ENCODE measurements at places on chromosomes 7 and 10.

- no peak for DNase-seq
These were observed 8.1 kb downstream of the TFPI2 start for GRCh38 chr7:93882468-93882867.

DNA sequence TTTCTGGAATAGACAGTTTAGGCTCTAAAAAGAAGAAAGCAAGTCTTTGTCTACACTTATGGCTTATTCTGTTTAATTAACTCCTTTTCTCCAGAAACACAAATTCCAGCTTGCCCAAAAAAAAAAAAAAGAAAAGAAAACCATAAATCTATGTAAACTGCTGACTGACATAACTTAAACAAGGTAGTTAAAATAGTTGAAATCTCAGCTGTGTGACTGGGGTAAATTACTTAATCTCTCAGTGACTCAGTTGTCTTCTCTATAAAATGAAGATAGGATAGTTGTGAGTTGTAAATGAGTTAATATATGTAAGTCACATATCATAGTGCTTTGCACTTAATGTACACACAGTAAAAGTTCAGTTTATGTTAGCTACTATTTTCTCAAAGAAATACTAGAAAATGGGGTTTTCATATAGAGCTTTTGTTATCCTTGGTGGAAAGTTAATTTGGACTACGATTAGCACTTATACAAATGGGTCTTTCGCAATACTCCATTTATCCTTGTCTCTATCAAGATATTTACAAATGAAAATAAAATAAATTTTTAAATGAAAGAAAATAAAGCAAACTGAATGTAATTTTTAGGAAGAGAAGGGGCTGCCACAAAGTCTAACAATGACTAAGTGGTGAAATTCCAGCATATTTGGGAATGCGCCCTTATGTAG lies 200.9 kb downstream of the MBL2 start:
- no peak for DNase-seq

DNA sequence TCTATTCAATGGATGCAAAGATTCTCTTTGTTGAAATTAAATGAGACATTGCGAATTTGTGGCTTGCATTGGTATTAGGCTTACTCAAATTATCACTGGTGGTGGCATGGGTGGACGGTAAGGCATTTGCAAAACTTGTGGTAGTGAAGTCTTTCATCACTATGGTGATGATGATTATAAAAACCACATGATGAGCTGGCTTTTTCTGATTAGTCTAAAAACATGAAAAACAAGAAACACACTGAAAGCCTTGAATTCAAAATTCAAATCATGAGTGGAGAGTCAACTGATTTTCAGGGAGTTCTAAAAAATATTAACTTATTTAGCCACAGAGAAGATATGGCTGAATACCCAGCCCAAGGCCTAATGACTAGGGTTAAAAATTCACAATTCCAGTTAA lies 99.8 kb upstream of the HGF start:
- DNase-seq, result no peak

GRCh38 chr7:1811850-1812508 lies 141.9 kb downstream of the ELFN1 start:
- DNase-seq, result no peak

GRCh38 chr10:89502549-89502948 lies 32.8 kb downstream of the SLC16A12 start:
- no peak for DNase-seq

GRCh38 chr7:2399848-2400587 lies 3.4 kb upstream of the CHST12 start:
- no peak for DNase-seq

- DNase-seq, result peak; percentile 85
These were observed 45.8 kb upstream of the WIPI2 start for GRCh38 chr7:5143935-5144903.

- DNase-seq, result no peak
These were observed 2.3 kb downstream of the CABCOCO1 start for GRCh38 chr10:61664985-61665384.

GRCh38 chr10:103850572-103850895 lies 4.8 kb downstream of the SH3PXD2A start:
- no peak for DNase-seq

DNA sequence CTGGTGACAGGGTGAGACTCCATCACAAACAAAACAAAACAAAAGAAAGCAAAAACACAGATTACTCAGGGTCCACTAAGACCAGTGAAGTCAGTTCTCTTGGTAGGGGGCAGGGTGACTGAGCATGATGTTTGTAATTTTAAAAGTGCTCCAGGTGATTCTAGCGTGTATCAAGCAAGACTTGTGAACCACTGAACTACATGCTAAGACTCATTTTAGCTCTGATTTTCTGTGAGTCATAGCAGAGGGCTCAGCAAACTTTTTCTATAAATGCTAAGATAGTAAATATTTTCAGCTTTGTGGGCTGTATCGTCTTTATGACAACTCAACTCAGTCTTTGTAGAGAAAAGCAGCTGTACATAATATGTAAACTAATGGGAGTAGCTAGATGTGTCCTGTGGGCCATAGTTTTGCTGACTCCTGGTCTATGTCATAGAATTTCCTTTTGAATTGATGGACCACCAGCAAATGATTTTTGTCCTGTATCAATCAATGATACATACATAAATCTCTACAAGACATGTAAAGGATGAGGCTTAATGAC lies 141.3 kb downstream of the CFTR start:
- no peak for DNase-seq

- DNase-seq, result no peak
These were observed 23.0 kb upstream of the EGFR start for GRCh38 chr7:54995610-54996363.

DNA sequence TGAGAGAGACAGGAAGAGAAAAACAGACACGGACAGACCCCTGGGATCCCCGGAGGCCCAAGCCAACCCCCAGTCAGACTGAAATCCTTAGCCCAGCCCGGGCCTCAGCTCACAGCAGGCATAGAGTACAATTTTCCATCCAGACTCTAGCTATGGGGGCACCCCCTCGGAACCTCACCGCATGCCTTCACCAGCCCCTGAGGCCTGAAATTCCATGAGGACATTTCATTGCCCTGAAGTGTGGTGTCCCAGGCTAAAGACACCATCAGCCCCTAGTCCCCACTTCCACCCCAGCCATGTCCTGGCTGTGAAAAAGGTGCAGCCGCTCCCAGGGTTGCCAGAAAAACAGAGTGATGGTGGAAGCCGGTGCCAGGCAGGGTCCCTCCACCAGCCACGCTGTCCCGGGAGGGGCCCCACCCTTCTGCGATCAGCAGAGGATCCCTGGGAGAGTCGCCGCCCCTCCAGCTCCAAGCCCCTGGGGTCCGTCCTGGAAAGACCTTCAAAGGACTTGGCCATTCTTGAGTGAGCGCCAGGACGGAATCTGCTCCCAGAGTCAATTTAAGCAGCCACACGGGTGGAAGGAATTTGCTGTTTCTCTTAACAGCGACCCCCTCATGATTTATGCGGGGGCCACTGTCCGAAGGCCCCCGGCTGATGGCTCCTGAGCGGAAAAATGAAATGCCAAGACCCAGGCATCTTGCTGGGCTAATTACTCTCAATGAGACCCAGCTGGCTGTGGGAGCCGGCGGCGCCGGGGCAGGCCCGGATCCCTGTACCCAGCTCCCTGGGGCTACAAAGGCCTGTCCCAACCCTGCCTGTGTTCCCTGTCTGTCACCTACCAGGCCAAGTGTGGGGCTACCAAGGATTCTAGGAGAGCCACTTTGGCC lies 23.2 kb downstream of the MYL10 start:
- no peak for DNase-seq

DNA sequence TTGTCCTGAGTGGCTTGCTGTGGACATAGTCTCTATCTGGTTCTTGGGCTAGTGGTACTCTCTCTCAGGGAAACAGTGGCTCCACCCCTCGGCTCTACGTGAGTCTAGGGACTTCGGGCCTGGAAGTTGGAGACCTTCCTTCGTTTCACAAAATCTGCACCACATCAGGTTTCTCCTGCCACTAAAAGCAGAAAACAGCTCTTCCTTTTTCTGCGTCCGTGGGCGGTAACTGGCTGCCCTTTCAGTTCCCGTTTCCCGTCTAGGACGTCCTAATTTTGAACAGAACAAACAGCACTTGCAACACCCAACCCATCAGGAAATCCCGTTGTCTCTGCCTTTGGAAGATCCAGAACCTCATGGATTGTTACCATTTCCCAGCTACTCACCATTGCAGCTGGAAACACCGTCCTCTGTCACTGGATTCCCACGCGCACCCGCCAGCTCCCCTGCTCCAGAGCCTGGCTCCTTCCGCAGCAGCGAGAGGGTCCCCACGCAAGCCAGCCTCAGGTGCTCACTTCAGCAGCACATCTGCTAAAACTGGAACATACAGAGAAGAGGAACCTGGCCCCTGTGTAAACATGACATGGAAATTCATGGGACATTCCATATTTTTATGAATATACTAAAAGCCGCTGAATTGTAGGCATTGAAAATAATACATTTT lies 311.4 kb upstream of the AKR1E2 start:
- DNase-seq, result no peak

- no peak for DNase-seq
These were observed 238.4 kb upstream of the MKI67 start for GRCh38 chr10:128364631-128365030.

DNA sequence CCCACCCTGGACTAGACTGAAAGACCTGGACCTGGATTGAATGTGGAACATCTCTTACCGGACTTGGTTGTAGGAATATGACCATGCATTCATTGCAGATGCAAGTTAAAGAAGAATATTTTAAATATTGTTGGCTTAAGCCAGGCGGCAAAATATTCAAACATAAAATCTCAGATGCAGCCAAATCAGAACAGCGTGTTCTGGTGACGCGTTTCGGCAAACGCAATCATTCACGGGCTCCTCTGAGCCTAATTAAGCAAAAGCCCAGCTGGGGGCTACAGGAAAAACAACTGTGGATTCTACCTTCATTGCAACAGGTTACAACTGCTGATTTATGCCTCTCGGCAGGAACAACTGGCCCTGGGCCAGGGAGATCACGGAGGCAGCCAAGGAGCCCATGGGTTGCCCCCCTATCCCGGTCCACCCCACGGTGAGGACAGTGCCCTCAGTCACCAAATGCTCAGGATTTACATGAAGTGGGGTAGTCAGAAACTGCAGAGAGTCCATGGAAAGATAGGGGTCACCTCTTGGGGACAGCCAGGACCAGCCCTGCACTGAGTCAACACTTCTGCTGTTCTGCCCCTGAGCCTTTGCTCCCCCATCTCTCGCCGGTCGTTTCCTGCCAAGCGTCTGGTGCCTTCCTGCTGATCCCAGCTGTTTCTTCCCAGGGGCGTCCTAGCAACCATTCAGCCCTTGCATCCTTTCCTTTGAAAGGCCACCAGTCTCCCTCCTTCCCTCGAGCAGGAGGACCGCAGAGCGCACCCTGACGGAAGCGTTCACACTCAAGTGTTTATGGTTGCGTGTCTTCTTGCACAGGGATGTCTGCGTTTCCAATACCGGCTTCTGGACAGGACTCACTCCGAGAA lies 64.4 kb upstream of the SFMBT2 start:
- no peak for DNase-seq
